Hematopoietic multipotent progenitor cell treated with erythropoietin and hydrocortisone succinate and interleukin-3 and kit ligand, for 17 days (in vitro differentiated cells): ENCODE measurements at places on chromosomes 2 and 18.
A peak's percentile ranks its signal among the peaks of the same experiment; 100 is the strongest.

- DNase-seq = no peak
Observed at GRCh38 chr2:18598848-18599484, 9.6 kb upstream of the NT5C1B start.

GRCh38 chr2:33022989-33023727 lies 76.4 kb downstream of the LTBP1 start:
- no peak for DNase-seq

GRCh38 chr2:179454443-179455171 lies 190.0 kb upstream of the SESTD1 start:
- DNase-seq = no peak

GRCh38 chr2:153512331-153512730 lies 33.8 kb upstream of the RPRM start:
- DNase-seq = no peak

DNA sequence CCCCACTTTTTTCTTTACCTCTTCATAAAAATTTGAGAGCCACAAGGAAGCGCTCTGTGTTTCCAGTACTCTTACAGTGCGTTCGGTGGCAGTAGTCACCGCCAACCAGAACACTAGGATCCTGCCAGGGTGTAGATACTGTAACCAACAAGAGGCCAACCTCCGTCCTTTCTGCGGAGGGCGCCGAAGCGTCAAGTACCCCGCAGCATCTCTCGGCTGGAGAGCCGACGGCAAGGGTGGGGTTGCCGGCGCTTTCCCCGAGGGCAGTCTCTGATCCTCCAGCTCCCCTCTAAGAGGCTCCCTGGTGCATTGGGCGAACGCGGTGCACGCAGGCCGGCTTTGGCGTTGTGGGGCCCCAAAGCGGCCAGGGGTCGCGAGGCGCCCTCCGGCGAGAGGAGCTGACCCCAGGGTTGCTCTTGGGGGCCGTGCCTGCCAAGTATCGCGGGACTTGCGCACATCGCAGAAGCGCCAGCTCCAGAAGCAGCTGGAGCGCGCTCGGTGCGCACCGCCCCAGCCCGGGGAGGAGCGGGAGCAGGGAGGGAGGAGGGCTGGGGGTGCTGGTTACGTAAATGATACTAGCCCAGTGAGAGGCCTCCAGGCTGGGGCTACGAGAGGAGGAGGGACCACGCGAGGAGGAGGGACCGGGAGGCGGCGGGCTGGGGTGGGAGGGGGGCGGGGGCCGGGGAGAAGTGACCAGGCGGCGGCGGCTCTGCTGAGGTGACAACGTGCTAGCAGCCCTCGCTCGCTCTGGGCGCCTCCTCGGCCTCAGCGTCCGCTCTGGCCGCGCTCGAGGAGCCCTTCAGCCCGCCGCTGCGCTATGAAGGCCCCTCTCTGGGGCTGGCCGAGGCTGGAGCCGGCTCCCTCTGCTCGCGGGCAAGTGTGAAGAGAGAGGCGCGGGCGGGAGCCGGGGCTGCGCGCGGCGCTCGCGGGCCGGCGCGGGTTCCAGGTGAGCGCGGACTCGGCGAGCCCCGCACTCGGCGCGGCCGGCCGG lies at the start of gene GALNT13:
GALNT13 (plus strand) TSS at position 692 of the 991 bp plus-strand sequence.
- DNase-seq = no peak

DNA sequence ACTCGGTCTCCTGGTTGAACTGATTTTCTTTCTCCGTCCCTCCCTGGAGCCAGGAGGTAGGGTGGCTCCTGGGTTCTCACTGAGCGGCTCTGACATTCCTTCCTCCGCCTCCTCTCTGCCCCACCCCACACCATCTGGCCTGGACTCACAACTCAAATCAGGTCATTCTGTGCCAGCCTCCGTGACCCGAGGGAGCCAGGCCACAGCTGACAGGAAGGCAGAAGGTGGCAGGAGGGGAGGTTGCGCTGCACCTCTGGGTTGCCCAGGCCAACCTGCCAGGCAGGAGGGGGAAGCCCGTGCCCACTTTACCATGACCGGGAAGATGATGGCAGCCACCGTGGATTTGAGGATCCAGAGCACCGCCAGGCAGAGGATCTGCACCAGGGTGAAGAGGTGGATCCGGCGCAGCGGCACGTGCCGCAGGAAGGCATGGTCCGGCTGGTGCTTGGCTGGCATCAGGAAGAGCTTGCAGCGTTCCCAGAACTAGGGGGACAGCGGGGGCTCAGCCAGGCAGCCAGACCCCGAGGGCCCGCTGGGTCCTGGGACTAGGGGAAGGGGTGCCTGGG lies 28.3 kb downstream of the MTHFD2 start:
- DNase-seq = no peak

DNA sequence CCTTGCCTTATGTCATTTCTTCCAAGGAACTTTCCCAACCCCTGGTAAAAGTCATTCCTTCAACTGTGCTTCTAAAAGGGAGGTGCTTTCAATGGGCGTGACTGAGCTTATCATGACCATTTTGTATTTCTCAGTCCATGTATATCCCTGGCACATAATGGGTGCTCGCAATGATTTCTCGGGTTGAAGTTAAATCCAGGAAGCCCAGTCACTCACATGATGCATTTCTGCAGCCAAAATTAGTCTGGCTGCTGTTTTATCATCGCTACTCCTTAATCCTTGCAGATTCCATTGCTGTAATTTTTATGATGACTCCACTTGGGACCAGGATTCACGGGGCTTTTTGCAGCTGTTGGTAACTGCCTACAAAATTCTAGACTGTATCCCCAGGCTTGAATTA lies 25.9 kb upstream of the RFX8 start:
- no peak for DNase-seq

DNA sequence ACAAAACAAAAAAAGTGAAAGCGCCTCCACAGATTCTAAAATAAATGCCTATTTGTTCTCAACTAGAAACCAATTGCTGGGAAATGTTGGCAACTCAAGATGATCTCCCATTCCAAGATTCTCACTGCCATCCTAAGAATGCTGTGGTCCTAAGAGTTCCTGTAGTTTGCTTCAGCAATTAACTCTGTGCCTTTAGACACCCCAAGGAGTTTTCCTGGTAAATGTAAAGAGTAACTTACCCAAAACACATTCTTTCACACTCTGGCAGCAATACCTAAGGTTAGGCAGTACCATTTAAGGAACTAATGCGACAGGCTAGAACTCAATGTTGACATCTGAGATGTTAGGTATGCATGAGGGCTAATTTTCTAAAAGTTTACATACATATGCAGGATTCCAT lies 58.8 kb upstream of the TANK start:
- DNase-seq = no peak

GRCh38 chr18:28439870-28440269 lies 262.9 kb upstream of the CDH2 start:
- no peak for DNase-seq

DNA sequence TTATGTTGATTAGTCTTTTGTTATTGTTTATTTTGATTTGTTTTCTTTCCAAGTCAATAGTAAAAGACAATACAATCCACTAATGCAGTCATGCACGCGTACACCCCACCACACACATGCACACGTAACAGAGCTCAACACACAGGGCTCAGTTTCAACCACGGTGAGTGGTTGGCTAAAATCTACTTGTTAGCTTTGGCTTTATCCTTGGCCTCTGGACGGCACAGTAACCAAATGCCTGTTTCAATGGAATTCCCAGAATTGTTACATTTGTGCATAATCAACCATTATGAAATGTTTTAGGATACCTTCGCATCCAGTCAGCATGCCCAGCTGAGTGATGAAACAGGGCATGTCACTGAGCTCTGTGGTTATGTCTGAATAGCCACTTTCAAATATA lies 53.2 kb downstream of the NYAP2 start:
- no peak for DNase-seq

DNA sequence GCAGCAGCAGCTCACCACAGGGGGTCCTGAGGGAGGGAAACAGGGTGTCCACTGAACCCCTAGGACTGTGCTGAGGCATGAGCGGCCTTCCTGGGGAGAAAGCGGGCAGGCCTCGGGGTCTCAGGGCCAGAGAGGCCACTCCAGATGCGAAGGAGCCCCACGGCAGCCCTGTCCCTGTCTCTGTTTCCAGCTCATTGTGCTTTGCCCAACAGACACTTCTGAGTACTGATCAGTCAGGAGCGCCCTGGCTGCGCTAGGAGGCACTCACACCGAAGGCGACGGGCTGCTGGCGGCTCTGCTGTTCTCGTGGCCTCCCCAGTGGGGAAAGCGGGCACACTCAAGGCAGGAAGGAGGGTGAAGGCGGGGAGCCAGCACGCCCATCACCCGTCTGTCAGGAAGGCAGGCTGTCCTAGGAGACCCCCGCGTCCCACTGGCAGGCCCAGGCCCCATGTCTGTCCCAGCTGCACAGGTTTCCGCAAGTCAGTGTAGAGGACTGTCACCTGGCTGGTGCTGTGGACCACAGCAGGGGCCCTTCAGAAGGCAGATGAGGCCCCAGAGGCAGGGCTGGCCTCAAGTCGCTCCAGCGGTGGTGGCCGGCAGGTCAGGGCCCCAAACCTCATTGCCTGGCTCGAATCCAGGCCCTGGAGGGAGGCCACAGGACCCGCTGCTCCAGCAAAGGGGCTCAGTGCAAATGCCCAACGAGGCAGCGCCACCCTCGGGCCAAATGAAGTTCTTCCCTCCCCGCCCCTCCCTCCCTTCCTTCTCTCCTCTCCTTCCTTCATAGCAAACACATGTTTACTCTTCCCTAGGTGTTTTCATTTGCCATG lies 6.8 kb downstream of the ESPNL start:
- no peak for DNase-seq

- no peak for DNase-seq
Observed at GRCh38 chr2:191174442-191174841, 23.6 kb upstream of the STAT4 start.

- peak; percentile 8 for DNase-seq
Observed at GRCh38 chr2:227862741-227863588, 8.5 kb upstream of the DAW1 start.

GRCh38 chr18:9870431-9871008 lies 15.3 kb upstream of the TXNDC2 start:
- DNase-seq = no peak

DNA sequence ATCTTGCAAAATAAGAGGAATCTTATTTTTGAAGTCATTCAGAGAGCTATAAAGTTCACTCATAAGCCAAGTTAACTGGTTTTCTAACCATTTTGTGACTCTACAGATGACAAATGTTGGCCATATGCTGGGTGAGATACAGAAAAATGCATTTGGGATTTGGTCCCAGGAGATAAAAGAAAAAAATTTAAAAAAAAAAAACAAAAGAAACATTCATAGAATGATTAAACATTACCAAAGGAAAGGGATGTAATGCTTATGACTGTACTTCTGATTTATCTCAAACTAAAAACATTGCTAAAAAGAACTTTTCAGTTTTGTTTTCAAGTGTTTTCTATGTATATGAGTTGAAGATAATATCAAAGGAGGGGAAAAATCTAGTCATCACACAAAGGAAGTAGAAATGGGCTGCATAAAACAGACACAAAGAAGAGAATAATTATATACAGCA lies 43.1 kb downstream of the PELI1 start:
- no peak for DNase-seq

DNA sequence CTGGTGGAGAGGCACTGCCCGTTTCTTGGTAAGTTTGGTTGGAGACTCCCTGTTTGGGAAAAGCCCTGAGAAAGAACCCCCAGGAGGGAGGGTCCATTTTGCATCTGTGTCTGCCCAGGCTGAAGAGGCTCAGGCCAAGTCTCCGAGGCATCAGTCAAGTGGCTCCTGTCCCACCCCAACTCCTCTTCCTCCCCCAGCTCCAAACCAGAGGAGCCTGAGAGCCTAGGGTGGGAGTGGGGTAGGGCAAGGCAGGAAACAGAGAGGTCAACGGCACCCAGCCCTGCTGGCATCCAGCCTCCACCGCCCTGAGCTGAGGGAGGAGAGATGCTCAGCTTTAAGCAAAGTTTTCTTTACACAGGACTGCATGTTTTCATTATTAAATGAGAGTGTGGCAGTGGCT lies 38.2 kb downstream of the CYP27C1 start:
- DNase-seq = no peak

- DNase-seq = no peak
Observed at GRCh38 chr2:42135381-42136312, 33.5 kb upstream of the EML4 start.

- no peak for DNase-seq
Observed at GRCh38 chr2:165872101-165872791, 78.2 kb upstream of the GALNT3 start.

- no peak for DNase-seq
Observed at GRCh38 chr2:240462073-240462706, 26.7 kb downstream of the GPC1 start.
